ENCODE measurements at places on chromosomes 5 and 9. TPM values are rescaled to one million over a fixed set of nuclear protein-coding genes. Genes with fewer than 3 reads are reported as not detected.

Gene RNF145
- 111 TPM for polyA plus RNA-seq

Gene SLC6A7
- 0.13 TPM for polyA plus RNA-seq

GRCh38 chr5:149475777-149476176, 75.5 kb downstream of the CSNK1A1 start:
- no peak for DNase-seq

DNA sequence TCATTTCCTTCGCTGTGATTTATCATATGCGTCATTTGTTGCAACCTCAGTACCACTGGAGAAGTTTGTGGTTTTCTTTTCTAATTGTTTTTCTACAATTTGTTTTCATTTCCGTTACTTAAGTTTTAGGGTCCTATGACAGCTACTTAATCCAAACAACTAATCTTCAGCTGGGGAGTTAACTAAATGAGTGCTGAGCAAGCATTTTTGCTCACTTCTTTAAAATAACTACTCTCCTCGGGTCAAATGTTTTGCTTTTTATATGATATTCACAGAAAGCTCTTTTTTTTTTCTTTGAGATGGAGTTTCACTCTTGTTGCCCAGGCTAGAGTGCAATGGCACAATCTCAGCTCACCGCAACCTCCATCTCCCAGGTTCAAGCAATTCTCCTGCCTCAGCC, 14.6 kb upstream of the ICE1 start:
- DNase-seq = no peak

Gene SNCAIP
- polyA plus RNA-seq = 22.3 TPM

Gene SLC45A2
- 0.14 TPM for polyA plus RNA-seq

Gene FAM200C
- 15.6 TPM for polyA plus RNA-seq

Gene PCDHGA3
- polyA plus RNA-seq = 2.6 TPM

Gene ZNF879
- 10.5 TPM for polyA plus RNA-seq

Gene OR1J2
- polyA plus RNA-seq = not detected

DNA sequence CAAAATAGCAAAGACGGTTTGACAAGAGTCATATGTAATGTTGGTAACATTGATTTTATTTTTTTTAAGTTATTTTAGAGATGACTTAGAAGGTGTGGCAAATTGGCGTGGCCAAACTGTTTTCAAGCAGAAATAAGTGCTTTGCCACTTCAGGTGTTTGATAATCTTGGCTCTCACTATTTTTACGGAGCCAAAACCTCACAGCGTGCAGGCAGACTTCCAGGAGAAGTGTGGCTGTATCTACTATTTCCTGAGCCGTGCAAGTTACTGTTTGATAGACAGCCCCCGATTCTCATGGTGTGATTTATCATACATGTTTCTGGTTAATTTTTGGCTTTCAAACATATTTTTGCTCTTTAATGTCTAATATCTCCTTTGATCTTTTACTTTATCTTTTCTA, 269.5 kb downstream of the ADAMTSL1 start:
- DNase-seq = no peak

Gene SLCO4C1
- 0.87 TPM for polyA plus RNA-seq

Gene PHF2
- 44.5 TPM for polyA plus RNA-seq

Gene SLC34A3
- 0.37 TPM for polyA plus RNA-seq

Gene CARTPT
- polyA plus RNA-seq = not detected

DNA sequence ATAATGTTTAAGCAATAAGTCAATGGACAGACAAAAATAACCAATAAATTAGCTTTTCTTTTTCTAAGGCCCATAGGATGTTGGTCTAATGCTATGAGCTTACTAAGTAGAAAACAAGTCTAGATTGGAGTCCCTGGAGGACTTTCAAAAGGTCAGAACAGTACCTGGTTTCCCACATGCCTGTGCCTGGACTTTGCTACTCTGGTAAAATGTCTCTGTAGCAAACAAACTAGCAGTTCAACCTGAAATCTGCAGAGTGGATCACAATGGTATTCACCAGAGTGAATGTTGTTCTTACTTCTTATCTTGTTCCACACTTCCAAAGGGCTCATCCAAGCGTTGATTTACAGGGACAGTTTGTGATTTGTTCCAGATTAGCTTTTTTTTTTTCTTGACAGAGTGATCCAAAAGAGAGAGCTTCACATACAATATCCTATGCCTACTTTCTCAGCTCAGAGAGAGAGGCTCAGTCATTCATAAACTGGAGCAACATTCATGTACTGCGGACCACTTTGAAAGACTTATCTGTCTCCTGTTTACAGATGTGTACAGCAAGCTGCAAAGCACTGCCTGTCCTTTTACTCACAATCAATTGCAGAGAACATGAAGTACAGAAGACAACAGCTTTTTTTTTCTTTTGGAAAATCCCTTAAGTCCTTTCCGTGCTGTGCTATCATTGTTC, 466.1 kb downstream of the SPATA31D1 start:
- DNase-seq = no peak

- DNase-seq = no peak
Observed at GRCh38 chr9:84320231-84320630, 20.3 kb downstream of the SLC28A3 start.

DNA sequence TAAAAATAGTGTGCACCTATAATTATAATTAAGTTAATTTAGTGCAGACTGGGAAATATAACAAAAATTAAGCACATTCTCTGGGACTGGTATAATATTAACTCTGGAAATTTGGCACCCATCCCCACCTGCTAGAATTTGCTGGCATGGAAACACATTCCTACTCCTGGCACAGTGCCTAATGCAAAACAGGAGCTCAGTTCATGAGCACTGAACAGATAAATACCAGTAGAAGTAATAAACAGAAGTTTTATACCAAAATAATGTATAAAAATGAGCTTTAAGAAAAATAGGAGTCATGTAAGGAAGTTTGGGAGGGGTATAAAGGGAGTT, 23.7 kb upstream of the NPR3 start:
- no peak for DNase-seq

GRCh38 chr9:127202461-127203169, 62.0 kb upstream of the GARNL3 start:
- no peak for DNase-seq

GRCh38 chr5:36521838-36522745, 84.3 kb upstream of the SLC1A3 start:
- no peak for DNase-seq

Gene SPATA31A1
- polyA plus RNA-seq = not detected

- no peak for DNase-seq
Observed at GRCh38 chr9:1125741-1126140, 75.6 kb downstream of the DMRT2 start.

Gene WDR38
- polyA plus RNA-seq = 0.27 TPM

Gene CCDC192
- polyA plus RNA-seq = 0.79 TPM

Gene TMEM215
- polyA plus RNA-seq = 0.24 TPM

DNA sequence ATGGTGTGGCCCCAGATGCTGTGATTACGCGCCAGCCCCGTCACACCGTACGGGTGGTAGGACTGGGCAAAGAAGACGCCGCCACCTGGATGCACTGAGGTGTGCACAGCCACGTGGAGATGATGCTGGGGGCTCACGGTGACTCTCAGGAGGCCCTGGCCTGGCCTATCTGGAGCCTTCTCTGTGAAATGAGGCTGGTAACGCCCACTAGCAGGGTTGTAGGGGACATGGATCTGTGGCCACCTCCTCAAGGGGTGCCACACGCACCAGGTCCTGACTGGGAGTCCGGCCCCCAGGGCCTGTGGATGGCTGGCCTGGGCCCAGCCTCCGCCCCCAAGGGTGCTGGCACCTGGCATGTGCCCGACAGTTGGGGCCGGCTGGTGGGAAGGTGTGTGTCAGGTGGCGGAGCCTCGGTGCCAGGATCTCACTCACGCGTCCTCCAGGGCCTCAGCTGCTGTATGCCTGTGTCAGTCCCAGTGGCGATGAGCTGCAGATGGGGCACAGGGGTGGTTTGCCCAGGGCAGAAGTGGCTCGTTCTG, 32.4 kb downstream of the NEK6 start:
- DNase-seq = no peak

Gene POLR1E
- polyA plus RNA-seq = 22.7 TPM

DNA sequence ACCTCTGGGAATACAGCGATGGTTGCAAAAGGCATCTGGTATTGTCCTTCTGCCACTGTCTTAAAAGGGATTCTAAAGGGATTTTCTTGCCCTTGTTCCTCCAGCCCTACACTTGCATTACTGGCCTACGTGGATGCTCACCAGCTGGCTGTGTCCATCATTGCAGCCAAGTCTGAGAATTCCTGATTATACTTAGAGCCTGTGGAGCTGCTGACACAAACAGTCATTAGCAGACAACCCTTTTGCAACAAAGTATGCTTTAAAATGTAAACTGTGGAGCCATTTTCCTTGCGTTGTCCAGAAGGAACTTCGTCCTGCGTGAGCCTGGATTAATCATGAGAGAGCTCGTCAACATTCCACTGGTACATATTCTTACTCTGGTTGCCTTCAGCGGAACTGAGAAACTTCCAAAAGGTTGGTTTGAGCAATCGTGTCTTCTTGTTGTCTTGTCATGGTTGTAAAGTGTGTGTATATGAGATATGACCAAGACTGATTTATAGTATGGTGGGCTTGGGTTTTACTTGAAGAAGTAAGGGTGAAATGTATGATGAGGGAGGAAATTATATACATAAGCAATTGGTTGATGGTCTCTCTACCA, at the start of gene MUSK:
Gene MUSK, plus strand, starts transcription at position 222 of the 598 bp plus-strand sequence. Its CDS starts 114 bp downstream, at position 336.
- no peak for DNase-seq

GRCh38 chr5:12672141-12672540, 767.9 kb upstream of the CTNND2 start:
- DNase-seq = no peak

Gene COQ4
- polyA plus RNA-seq = 92.2 TPM

DNA sequence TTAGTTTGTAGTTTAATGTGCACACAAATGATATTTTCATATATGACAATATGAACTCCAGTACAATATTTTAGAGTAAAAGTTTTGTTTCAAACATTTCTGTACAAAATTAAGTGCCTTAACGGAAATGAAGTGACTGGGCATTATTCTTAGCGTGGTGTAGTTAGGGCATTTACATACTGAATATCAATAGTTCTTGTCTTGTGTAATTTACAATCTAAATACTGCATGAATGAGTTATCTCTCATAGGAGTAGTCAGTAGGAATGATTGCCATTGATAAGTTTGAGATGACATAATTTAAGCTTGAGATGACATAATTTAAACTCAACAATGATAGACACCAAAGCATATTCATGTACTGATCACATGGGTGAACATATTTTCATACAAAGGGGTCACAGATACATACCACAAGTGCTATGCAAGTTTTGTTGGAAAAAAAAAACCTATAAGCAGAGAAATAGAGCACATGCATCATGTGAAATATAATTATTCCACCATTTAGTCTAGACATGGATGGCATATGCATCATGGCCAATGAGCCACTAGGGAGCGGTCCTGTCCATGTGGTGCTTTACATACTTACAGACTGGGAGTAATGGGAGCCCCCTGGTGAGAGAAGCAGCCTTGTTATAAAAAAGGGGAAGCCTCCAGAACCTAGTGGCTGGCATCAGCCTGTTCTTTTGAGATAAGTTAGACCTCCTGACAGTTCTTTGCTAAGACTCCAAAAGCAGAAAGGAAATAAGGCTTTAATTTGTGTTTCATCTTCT, 1523.9 kb downstream of the MAT2B start:
- no peak for DNase-seq

GRCh38 chr5:132480042-132480441, 10.5 kb downstream of the IRF1 start:
- DNase-seq = no peak

All from left renal pelvis (tissue), 4 donors.